ENCODE measurements at places on chromosomes 7 and 10. TPM values are rescaled to one million over a fixed set of nuclear protein-coding genes. Genes with fewer than 3 reads are reported as not detected.

Gene PNLIPRP3
- not detected for total RNA-seq

DNA sequence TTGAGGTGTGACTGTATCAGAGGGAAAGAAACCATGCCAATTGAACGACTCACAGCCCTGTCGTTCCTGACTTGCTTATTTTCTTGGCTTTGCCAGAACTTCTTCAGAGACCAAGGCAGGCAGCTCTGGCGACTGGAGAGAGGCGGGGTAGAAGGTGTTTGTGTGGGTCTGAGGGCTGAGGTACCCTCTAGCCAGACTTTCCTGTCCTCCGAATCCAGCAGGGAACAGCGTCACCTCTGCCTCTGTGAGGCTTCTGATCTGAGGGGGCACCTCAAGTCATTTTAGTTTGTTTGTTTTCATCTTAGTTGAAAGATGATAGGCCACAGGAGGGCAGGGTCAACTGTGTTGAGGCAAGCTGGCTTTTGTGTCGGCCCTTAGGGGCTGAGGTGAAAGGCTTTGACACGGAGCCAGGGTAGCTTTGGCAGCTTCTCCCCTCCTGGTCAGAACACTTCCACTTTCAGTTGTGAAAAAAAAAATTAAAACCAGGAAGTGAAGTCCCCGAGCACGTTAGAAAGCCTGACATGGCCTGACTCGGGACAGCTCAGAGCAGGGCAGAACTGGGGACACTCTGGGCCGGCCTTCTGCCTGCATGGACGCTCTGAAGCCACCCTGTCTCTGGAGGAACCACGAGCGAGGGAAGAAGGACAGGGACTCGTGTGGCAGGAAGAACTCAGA is 1.9 kb downstream of the ACSL5 start:
- peak; percentile 76 for DNase-seq

- DNase-seq: no peak
Observed at GRCh38 chr10:33616956-33617355, 282.5 kb upstream of the NRP1 start.

Gene LEP
- total RNA-seq: 25.6 TPM

Gene MSMB
- total RNA-seq: not detected

Gene ICA1
- 62.5 TPM for total RNA-seq

- DNase-seq: no peak
Observed at GRCh38 chr10:124939290-124939689, 2.6 kb upstream of the ZRANB1 start.

GRCh38 chr7:24891311-24891735 is 88.7 kb downstream of the OSBPL3 start:
- no peak for DNase-seq

Gene PRRT4
- total RNA-seq: 1.8 TPM

DNA sequence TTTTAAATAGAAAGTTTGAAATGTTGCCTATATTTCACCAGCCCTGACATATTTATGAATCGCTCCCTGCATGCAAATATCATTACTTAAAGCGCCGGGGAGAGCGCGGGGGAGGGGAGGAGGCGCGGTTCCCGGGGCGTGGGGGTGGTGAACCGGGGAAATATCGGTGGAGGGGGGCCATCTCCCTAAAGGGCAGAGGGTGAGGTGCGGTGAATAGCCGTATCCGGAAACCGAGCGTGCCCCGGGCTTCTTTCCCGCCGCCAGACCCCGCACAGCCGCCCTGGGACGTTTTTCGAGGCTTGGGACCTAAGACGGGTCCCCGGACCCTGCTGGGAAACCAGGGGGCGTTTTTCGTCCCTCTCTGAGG is 6.9 kb upstream of the ZNF503 start:
- DNase-seq: no peak

Gene NSUN6
- total RNA-seq: 8.5 TPM

- DNase-seq: peak; percentile 91
Observed at GRCh38 chr7:101882595-101883564, 65.5 kb downstream of the CUX1 start.

DNA sequence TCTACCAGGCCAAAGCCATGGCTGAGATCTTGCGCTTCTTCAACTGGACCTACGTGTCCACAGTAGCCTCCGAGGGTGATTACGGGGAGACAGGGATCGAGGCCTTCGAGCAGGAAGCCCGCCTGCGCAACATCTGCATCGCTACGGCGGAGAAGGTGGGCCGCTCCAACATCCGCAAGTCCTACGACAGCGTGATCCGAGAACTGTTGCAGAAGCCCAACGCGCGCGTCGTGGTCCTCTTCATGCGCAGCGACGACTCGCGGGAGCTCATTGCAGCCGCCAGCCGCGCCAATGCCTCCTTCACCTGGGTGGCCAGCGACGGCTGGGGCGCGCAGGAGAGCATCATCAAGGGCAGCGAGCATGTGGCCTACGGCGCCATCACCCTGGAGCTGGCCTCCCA is 142.7 kb downstream of the GRM3 start:
- DNase-seq: no peak

DNA sequence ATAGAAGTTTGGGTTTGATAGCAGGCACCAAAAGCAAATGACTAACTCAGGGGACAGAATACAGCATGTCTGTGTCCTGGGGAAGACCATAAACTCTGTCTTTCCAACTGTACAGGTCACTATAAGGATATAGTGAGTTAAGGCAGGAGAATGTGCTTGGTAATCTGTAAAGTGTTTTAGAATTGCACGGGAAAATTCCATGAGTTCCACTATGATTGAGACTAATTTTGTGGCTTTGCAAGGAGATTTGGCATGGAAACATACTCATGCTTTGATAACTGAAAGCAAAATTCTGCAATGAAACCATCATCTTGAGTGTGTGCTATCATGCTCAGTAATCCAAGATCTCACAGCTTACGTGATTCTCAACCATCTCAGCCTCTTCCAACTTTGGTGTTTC is 152.6 kb downstream of the PKD1L1 start:
- DNase-seq: no peak

GRCh38 chr10:110403593-110403992 is 94.1 kb upstream of the DUSP5 start:
- DNase-seq: no peak

Data from left cardiac atrium (tissue), 4 donors.